Activated T-helper 1 cell treated with Interleukin-2 at 50 U/mL for 16 hours (primary cell): ENCODE measurements at places on chromosomes 5 and 9.

DNA sequence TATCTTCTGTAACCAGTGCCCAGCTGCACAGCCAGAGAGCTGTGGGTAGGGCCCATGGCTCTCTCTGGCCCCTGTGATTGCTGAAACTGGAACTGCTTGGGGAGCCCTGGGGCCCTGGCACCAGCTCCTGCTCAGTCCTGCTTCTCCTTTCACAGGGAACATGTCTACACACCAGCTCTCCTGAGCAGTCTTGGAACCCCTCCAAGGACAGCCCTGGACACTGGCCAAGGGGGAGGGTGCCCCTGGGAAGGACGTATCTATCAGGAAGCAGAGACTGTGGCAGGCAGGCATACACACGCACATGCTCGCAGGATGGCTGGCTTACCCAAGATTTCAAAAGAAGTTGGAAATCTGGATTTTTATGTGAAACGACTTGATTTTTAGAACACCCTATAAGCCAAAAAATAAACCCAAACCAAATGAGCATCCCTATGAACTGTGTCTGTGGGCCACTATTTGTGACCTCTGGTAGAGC is 8.8 kb upstream of the TRAF1 start:
- DNase-seq, result no peak

- DNase-seq, result no peak
These were observed 31.9 kb upstream of the C5orf24 start for GRCh38 chr5:134813827-134814226.

DNA sequence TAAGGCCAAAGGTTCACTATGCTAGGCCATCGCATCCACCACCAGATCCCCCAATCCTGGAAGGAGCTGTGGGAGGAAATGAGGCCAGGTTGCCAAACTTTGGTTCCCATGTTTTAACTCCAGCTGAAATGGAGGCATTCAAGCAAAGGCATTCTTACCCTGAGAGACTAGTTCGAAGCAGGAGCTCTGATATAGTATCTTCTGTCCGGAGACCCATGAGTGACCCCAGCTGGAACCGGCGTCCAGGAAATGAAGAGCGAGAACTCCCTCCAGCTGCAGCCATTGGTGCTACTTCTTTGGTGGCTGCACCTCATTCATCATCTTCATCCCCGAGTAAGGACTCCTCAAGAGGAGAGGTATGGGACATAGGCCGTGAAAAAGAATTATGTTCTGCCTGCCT is 75.6 kb downstream of the GAPVD1 start:
- DNase-seq, result no peak

DNA sequence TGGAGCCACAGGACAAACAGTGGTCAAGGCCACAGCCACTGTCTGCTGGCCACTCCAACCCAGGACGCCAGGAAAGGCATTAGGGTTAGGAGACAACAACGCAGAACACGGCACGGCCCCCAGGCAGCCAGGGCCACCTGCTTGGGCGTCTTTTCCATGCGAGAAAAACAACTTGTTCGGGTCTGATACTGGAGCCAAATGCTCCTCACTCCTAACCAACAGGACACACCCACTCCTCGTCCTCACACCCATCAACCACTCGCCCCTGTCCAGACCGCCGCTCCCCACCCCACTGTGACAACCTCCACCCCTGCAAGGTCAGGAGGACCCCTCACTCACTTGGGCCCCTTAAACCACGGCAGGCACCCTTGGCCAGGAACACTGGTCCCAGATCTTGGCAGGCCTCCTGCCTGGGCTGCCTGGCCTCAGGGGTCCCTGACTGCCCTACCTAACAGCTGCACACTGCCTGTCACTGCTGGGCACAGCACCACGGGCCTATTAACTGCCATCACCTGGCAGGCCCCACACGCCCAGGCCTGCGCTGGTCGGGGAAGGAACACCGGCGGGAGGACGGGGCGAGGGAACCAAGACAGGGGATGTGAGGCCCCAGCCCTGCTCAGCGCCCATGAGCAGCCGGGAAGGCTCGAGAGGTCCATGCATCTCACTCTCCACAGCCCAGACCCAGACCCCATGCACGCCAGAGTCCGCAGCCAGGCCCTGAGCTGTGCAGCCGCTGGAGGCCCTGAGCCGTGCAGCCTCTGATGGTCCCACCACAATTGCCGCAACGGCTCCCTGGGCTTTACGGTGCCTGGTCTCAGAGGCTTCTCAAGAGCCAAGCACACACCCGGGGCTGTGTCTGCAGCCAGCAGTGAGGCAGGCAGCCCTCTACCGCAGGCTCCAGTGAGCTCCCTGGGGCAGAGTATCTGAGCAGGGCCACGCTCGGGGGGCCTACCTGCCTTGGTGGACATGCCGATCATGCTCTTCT is 13.8 kb downstream of the CLPTM1L start:
- DNase-seq, result no peak

GRCh38 chr5:170874017-170874416 is 12.2 kb downstream of the RANBP17 start:
- no peak for DNase-seq

GRCh38 chr5:22678886-22679285 is 174.3 kb downstream of the CDH12 start:
- DNase-seq, result no peak

GRCh38 chr9:15277400-15278090 is 29.5 kb downstream of the TTC39B start:
- no peak for DNase-seq

DNA sequence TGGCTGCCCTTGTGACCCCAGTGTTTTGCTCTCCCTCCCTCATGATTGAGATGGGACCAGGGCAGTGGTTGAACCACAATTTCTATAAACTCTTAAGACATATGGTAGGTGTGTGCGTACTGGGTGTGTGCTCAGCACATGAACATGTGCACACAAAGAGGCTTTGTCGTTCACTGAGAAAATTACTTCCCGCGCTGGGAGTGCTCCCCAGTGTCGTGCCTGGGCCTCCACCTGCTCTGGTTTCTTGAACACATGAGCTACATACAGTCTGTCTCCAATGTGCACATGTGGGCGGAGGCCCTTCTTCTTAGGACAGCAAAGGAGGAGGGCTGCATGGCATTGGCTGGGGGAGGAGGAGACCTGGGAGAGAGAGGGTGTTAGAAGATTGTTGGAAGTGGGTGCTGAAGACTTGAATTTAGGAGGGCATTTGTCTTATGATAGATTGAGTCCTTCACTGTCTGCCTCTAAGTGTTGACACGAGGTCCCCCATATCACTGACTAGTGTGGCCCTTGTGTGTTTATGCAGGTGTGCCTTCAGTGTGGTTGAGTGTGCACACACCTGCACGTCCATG is 170.0 kb downstream of the CACNA1B start:
- no peak for DNase-seq

- DNase-seq, result no peak
These were observed 207.7 kb downstream of the MEF2C start for GRCh38 chr5:88675168-88675707.

DNA sequence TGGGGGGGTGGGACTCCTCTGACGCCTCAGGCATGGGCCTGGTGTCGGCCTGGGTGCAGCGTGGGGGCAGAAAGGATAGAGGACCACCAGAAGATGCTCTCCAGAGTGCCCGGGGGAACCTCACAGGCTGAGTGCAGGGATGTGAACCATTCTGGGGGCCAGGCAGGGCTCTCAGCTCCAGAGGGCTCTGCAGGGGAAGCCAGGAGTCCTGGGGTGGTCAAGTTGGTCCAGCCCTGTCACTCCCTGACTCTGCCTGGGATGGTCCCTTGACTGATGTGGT is 6.5 kb downstream of the GFI1B start:
- DNase-seq, result no peak

DNA sequence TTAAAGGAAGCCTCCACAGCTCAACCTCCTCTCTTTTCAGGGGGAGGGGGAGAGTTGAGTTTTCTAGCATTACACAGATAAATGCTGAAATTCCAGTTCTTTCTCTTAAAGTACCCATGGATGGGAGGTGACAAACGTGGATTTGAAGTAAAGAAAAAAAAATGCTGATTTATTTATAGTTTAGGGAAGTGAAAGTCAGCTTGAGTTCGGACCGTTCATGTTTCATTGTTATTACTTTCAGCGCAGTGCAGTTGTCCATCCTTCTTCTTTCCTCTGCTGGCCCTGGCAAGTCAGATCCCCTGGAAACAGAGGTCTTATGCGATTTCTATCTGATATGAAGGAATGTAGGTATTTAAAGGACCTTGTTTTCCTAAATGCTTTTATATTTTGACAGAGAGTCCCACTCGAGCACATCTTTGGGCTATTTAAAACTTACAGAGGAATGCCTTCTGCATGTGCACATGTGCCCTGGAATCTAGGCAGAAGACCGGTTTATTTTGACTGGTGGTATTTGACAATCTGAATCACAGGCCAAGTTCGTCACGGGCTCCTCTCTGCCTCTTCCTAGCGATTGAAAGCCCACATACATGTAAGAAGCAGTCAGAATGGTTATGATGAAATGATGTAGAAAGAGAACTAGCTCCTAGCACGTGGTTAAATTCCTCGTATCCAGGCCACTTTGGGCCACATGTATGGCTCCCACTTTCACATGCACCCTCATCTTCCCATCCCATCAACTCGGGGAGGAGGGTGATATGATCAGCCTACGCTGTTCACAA is 385.2 kb upstream of the KLF4 start:
- no peak for DNase-seq

- no peak for DNase-seq
These were observed 6.3 kb downstream of the SLC35D2 start for GRCh38 chr9:96376891-96377874.

GRCh38 chr9:99867968-99868367 is 38.5 kb upstream of the STX17 start:
- DNase-seq, result no peak

DNA sequence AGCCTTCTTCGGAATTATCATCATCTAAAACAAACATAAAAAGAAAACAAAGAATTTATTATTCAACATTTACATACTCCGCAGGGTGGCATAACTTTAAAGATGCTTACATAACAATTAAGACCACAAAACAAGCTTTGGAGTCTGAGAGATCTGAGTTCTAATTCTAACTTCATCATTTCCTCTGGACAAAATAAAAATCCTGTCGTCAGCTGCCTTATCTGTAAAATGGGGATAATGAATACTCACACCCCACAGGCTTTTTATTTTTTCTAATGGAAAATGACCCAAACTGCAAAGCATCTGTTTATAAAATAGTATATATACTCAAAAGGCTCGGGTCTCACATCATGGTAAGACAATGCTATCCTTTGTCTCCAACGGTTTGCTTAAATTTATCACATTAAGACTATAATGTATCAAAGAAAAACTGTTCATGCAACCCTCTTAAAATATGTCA is 4.3 kb downstream of the ARRDC3 start:
- DNase-seq, result no peak

DNA sequence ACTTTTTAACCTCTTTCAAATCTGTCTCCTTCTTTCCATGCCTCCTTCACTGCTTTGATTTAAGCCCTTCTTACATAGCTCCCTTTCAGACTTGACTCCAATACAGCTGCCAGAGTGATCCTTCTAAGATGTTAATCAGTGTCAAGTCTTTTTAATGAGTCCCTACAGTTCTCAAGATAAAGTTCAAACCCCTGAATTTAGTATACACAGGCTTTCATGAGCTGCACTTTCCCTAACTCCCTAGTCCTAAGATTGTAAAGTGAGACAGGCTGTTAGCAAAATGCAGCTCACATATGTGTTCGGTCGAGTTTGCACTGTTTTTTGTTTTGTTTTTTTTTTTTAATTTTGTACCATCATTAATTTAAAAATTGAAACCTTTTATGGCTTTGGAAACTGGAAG is 190.4 kb upstream of the VCAN start:
- no peak for DNase-seq

- no peak for DNase-seq
These were observed 58.4 kb upstream of the FAM170A start for GRCh38 chr5:119570910-119571309.
